ENCODE measurements at places on chromosomes 16 and 17.

- DNase-seq: no peak
Measured at GRCh38 chr17:35715416-35715815, 16.0 kb upstream of the RASL10B start.

DNA sequence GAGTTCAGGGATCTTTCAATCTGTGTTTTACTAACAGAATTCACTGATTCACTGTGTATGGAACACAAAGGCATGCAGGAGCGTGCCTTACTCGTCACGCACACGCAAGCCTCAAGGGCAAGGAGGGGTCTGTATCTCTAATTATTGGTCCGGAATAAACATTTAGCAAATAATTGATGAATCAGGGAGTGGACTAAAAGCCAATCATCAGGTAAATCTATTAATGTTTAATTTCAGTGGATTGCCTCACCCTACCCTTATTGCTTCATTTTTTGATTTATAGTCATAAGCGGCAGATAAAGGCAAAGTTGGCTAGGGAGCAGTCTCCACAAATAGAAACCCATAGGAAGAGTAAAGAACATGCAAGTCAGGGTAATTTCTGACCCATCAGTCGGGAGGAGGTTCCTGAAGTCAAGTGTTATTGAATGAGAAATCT, 7.4 kb upstream of the HSD17B2 start:
- DNase-seq: peak; percentile 79

- no peak for DNase-seq
Measured at GRCh38 chr17:74070374-74070773, 133.1 kb upstream of the RPL38 start.

DNA sequence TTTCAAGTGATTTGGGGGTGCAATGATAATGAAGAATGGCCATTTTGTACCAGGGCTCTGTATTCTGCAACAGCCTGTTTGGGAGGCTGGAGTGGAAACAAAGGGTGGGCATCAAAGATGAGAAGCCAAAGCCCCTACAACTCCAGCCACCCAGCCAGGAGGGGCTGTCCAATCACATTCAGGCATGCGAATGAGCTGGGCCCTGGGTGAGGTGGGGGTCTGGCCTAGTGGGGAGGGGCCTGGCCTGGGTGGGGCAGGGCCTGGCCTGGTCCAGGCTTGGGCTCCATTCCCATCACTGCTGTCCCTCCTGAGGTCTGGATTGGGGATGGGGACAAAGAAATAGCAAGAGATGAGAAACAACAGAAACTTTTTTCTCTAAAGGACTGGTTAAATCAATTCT, 6.4 kb downstream of the AOC3 start:
- DNase-seq: no peak

DNA sequence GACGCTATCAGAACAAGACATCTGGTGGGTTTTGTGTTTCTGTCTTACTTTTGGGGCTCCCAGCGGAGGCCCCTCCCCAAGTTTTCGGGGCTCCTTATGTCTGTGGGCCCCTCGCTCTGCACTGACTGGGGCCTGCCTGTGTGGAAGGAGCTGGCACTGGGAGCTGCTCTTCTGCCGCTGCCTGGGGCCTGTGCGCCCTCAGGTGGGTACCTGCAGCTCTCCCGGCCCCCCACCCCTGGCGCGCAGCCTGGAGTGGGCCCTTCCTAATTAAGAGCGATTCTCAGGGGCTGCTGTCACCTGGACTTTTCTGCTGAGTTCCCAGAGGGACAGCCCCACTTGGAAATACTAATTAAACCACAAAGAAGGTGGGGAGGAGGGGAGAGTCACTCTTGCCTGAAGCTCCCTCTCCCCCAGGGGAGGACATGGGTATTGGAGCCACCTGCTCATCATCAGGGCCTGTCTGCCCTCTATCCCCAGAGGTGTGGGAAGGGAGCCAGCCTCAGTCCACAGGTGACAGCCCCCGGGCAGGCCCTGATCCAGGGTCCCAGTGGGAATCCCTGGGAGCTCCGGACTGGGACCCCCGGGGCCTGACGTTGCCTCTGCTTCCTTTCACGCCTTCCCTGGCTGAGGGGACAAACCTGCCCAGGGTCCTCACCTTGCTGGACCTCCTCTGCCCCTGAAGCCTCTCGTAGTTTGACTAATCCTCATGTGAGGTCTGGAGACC, 36.5 kb downstream of the GSE1 start:
- no peak for DNase-seq

- DNase-seq: no peak
Measured at GRCh38 chr17:36864827-36865430, 72.3 kb upstream of the LHX1 start.
